ENCODE measurements at places on chromosomes 5 and 9.

DNA sequence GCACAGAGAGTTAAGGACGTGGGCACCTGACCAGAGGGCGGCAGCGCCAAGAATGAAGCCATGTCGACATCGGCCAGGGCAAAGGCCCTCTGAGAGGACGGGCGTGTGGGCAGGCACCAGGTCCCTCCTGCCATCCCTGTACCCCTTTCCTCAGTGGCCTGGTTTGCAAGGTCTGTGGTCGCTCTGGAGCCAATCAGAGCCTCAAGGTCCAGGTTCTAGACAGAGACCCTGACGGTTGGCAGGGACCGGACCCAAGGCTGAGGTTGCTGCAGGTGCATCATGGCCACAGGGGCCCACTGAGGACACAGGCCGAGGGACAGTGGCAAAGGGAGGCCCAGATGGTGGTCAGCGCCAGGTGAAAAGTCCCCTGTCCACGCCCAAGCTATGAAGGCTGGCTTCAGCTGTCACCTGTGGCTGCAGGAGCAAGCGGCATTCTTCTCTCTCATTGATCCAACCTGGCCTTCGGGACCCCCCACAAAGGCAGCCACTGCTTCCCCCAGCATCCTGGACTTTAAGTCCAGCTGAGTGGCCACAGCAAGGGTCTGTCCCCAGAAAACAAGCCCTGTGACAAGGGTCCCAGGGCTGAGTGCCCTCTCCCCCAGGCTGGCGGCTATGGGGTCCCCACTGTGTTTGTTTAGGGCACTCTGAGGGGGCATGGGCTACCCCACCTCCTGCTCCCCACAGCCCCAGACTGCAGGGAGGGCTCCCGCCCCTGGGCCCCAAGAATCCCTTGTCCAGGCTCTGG, 48.9 kb downstream of the VAV2 start:
- no peak for DNase-seq

DNA sequence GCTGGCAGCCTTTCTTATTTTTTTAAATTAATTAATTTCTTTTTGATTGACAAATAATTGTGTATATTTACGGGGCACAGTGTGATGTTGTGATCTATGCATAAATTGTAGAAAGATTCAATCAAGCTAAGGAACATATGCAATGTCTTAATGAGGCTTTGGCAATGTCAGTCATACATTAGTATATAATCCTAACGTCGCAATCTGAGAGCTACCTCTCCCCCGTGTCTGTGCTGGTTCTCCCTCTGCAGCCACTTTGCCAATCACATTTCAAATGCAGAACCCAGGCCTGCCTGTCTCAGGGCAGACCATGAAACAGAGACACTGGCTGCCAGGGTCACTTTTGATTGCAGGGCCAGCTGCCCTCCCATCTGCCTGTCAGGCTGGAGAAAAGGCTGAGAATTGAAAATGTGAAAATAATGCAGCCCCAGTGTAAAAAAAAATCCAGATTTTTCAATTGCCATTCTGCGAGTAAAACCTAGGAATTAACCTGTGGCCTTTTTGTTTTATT, 56.3 kb downstream of the SLC24A2 start:
- DNase-seq = no peak

DNA sequence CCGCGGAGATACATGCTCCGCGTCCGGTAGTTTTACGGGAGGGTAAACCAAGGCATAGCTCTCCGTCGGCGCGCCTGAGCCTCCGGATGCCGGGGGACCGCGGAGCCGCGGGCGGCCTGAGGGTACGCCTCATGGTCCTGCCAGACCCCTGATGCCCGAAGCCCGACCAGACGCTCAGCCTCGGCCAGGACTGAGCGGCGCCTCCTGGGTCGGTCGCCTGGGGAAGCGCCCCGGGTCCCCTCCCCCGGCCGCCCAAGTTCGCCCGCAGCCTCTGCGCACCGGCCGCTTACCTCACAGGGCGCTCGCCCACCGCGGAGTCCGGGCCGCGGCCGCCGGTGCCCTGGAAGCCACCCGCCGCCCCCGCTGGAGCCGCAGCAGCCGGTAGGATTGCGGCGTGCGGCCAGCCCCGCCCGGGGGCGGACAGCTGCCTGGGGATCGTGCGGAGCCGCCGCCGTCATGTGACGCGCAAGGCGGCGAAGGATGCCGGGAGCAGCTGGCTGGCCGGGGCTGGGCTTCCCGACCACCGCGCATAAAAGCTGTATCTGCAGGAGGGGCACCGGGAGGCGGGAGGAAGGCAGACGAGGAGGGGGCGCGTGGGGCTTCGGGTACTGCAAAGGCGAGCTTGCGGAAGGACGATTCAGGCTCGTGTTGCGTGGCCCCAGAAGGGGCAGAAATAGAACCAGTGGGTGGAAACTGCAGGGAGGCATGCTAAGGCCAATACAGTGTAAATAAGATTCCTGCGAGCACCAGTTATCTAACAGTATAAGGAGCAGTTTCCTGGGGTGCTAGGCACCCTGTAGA, at the start of gene FBXO10:
TSS of gene FBXO10 (minus strand) at position 460 of the 801 bp plus-strand sequence. CDS start 34,612 bp downstream, outside the sequence.
- peak; percentile 84 for DNase-seq

- no peak for DNase-seq
Measured at GRCh38 chr5:37975531-37975930, 135.7 kb upstream of the GDNF start.

DNA sequence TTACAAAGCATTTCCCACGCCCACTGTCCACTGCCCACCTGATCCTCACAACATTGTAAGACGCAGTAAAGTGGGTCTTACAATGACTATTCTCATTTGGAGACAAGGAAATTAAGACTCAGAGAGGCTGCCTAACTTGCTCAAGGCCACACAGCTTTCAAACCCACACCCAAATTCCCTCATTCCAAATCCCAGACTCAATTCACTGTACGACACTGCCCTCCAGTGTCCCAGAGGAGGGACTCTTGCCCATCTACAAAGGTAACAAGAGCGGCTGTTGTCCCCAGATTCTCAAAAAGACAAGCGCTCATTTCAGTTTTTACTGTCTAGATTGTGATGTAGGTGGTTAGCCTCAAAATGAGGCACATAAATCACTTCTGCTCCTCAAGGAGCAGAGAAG, 184.6 kb downstream of the ACTL7B start:
- DNase-seq = peak; percentile 10

DNA sequence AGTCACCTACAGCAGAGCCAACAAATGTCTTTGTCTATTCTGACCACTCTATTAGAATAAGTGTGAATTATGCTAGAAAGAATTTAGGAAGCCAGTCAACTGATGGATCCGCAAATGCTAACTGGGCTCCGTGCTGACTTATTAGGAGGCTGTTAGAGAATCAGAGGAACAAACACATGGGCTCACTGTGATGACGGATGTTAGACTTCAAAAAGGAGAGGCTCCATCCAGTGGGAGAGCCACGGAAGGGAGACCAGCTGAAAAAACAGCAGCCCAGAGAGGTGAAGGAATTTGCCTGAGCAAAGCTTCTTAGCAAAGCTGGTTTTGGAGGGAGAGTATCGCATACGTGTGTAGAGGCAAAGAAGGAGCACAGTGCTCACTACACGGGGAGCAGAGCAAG, 5.8 kb upstream of the TGFBI start:
- DNase-seq = no peak

DNA sequence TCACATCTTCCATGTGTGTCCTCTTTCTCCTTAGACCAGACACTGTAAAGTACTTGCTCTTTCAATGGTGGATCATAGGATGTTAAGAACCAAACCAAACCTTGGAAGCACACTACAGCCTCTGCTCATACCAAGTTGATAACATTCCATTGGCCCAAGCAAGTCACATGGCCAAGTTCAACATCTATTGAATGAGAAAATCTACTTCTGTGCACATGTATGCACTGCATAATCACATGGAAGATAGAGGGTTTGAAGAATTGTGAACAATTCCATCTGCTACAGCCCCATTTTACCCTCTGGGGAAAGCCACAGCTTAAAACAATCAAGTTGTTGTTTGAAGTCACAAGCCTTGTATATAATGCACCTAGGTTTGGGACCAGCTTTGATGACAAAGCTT, 68.2 kb downstream of the MFAP3 start:
- no peak for DNase-seq

GRCh38 chr5:150234576-150235499, 45.0 kb downstream of the SLC6A7 start:
- peak; percentile 44 for DNase-seq

- DNase-seq = no peak
Measured at GRCh38 chr9:32455738-32456137, 70.3 kb downstream of the RIGI start.

DNA sequence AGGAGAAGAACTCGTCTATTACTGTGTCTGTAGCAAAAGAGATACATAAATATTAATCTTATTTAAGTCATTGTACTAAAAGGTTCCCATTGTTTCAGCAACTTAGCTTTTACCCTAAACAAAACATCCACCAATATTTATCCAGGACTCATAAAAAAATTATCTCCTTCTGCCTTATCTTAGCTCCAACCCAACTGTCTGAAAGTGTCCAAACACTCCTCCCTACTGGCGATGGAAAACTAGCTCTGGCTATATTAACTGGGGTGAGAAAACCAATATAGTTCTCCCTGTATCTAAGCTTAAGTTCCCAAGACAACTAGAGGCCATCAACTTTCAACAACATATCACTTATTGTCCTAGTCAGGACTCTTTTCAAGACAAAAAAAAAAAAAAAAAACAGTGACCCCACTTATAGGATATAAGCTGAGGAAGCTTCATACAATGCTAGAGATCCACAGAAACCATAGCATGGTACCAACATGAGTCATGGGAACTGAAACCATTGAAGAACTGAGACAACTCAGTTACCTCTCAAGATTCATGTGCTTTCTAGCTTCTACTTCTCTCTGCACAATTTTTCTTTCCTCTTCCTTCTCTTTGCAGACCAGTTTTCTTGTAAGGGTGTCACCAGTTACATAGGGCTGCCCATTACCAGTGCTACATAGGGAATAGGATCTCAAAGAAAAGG, 150.7 kb upstream of the RASA1 start:
- DNase-seq = peak; percentile 48

GRCh38 chr9:37965116-37965515, 61.2 kb upstream of the SLC25A51 start:
- DNase-seq = no peak

GRCh38 chr5:6734781-6735180, 21.5 kb downstream of the TENT4A start:
- no peak for DNase-seq

- DNase-seq = no peak
Measured at GRCh38 chr9:85927076-85927475, 13.9 kb upstream of the NAA35 start.

DNA sequence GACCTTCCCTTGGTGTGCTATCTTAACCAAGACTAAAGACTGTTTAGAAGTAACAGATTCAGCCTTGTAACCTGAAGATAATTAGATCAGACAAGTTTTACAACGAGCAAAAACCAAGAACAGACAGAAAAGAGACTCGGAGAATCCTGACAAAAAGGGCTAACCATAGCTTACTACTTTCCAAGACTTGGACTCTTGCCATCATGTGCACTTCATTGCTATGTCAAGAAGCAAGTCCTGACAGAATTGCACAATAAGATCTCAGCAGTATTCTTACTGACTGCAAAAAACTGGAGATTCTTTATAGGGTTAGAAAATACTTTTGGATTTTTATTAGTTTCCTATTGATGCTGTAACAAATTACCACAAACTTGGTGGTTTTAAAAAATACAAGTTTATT, 1539.0 kb upstream of the NUDT12 start:
- no peak for DNase-seq

GRCh38 chr9:112529316-112529715, 42.7 kb downstream of the KIAA1958 start:
- no peak for DNase-seq

GRCh38 chr9:116133163-116133562, 20.4 kb upstream of the PAPPA start:
- DNase-seq = no peak

DNA sequence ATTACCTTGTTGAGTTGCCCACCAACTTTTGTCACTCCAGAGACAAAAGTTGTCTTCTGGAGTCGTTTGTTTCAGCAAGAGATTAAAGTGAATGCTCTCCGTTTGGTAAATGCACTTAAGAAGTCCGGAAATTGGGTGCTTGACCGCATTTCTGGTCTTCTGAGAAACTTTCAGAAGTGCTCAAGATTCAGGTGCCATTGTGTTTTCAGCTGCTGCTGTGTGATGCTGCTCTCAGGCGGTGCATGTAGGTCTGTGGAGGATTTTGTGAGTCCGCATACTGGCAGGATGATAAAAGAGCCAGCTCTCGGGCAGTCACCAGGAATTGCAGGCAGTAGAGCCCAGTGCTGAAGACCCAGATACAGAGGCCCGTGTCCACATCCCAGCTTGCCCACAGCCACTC, 5.9 kb upstream of the NFIL3 start:
- no peak for DNase-seq

GRCh38 chr5:148986636-148987035, 76.2 kb downstream of the SH3TC2 start:
- no peak for DNase-seq

- DNase-seq = no peak
Measured at GRCh38 chr5:94901191-94901979, 282.9 kb downstream of the SLF1 start.

- no peak for DNase-seq
Measured at GRCh38 chr9:128587453-128587852, 35.1 kb downstream of the SPTAN1 start.

DNA sequence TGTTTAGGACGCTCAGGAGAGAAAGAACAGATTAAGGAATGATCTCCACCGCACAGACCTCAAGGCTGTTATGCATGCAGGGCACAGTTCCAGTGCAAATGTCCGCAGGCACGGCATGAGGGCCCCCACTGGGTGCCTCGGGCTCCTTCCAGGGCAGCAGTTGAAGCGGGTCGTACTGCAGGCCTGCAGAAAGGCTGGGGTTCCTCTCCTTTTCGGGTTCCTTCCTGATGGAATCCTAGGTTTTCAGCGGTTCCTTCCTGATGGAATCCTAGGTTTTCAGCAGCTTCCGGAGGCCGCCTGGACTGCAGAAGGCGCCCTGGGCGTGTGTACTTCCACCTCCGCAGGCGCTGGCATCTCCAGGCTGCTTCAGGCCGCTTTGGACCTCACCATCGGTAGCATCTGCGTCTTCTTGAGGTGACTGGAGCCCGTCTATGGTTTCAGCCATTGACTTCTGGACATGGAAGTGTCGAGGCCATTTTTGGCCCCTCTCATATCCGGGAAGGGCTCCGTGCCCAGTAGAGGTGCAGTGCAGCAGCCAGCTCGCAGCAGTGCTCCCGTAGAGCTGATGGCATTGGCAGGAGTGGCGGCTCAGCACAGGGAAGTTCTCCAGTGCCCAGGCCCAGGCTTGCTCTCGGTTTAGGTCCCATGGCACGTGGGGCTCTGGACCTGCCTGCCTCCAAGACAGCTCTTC, 5.6 kb upstream of the MGAT4B start:
- no peak for DNase-seq

- no peak for DNase-seq
Measured at GRCh38 chr5:88792144-88792840, 90.7 kb downstream of the MEF2C start.

DNA sequence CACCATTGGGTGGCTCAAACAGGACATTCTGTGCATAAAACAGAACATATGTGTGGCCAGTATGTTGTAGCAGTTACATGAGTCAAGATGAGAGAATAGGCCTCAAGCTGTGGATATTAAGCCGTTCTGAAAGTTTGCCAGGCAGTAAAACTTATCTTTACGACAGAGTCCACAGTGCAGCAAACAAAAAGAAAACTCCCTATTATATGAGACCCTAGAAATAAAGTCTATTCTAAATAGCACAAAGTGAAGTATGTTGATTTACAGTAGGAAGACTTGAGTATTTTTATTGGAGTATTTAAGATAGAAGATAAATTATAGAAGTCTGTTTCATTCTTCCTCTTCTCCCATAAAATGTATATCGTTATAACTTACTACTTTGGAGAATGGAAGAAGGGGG, 271.5 kb downstream of the ADGRV1 start:
- no peak for DNase-seq

Measured in suppressor macrophage (primary cell).